PC-9 (cell line): ENCODE measurements at places on chromosomes 4 and X. TPM values are rescaled to one million over a fixed set of nuclear protein-coding genes. Genes with fewer than 3 reads are reported as not detected.

DNA sequence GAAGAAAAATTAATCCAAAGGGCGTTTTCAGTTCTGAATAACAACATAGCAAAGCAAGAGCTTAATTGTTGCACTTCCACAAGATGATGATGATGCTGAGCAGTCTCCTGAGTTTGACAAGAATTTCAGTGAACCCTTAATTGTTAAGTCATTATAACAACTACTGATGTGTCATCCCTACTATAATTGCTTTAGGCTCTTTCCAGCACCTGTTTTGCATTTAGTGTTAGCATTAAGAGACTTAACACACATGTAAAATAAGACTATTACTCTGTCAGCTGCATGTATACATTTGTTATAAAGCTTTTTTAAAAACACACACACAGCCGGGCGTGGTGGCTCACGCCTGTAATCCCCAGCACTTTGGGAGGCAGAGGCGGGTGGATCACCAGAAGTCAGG, 37.9 kb upstream of the GALNT7 start:
- no peaks in the 10 kb centered on the region for H3K36me3 ChIP-seq
- no peaks in the 10 kb centered on the region for H3K27me3 ChIP-seq
- H3K4me3 ChIP-seq: no peak overlapping the region
- no peak overlapping the region for H3K27ac ChIP-seq
- H3K4me1 ChIP-seq: no peaks in the 10 kb centered on the region

DNA sequence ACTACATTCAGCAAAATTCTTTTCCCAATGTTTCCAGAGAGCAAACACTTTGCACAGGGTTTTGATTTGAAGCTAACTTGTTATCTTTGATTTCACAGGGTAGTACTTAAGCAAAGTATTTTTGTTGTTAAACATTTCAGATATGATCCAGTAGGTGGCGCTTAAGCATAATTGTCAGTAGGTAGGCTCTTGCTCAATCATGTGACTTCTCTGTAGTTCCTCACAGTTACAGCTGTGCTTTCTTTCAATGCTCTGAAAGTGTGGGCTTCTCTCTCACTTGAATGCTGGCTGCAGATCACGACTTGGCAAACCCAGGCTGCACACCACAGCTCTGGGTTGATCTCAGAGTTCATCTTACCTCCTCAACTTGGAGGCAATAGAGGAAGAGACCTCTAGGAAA, 1016.5 kb downstream of the SH3BGRL start:
- no peaks in the 10 kb centered on the region for H3K36me3 ChIP-seq
- H3K4me1 ChIP-seq: no peaks in the 10 kb centered on the region
- H3K27me3 ChIP-seq: no peaks in the 10 kb centered on the region

The CFP gene
- 0.48 and 0.53 TPM in 2 replicates for total RNA-seq

- no peaks in the 10 kb centered on the region for H3K27me3 ChIP-seq
- no peak overlapping the region for H3K27ac ChIP-seq
- H3K4me3 ChIP-seq: no peak overlapping the region
- H3K36me3 ChIP-seq: no peaks in the 10 kb centered on the region
Observed at GRCh38 chr4:26081795-26082498, 167.9 kb downstream of the SMIM20 start.

DNA sequence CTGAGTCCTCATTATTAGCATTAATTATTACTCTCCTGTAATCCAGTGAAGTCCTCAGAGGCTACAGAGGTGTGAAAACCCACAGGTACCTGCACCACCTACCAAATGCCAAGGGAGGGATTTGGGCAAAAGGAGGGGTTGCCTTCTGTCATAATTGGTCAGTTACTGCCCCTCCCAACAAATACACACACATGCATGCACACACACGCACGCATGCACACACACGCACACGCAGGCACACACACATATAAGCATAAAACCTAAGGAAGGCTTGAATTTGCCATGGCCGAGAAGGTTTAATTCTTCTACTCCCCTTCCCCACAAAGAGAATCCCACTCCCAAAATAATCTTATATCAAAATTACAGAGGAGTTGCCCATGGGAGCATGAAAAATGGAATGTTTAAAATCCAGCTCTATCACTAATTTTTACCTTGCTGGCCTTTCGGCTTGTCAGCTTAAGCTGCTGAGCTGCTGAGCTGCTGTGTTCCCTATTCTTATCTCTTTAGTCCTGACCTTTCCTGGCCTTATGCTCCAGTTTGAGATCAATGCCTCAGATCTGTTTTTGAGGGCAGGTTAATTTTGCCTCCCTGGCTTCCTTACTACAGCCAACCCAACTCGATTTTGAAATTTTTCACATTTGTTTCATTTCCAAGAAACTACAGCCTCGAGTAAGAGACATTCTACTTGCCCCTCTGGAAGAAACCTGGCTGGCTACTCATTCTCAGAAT, 95.0 kb downstream of the CAMK2D start:
- H3K27ac ChIP-seq: no peak overlapping the region
- H3K4me3 ChIP-seq: no peak overlapping the region
- H3K4me1 ChIP-seq: no peaks in the 10 kb centered on the region
- H3K27me3 ChIP-seq: no peaks in the 10 kb centered on the region
- DNase-seq: no peak
- H3K36me3 ChIP-seq: no peaks in the 10 kb centered on the region

DNA sequence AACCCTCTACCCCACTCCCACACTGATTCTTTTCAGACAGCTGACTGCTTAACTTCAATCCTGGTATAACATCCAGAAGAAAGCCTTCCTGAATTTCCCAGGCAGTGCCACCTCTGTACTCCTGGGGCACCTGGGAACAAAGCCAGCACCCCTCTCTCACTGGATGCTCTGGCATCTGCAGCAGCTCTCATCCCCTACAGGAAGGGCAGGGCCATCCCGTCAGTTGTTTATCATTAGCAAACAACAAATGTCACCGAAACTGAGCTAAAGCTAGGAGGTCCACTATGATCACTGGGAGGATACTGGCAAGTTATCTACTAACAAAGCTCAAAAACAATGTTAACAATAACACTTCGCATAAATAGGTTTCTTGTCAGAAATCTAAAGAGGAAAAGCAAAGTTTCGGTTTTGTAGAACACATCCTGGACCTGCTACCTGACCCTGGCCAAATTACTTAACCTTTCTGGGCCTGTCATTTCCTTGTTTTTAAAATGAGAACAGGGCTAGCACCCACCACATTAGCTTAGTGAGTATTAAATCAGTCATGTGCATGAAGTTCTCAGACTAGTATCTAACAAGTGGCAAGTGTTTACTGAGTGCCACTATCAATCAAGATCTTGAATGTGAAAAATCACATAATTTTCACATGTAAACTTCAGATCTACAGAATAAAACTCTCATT, 86.6 kb downstream of the NR3C2 start:
- no peak overlapping the region for H3K4me3 ChIP-seq
- H3K36me3 ChIP-seq: no peaks in the 10 kb centered on the region
- no peak overlapping the region for H3K27ac ChIP-seq
